ENCODE measurements at places on chromosomes 4 and X. TPM values are rescaled to one million over a fixed set of nuclear protein-coding genes. Genes with fewer than 3 reads are reported as not detected.

SPIN2A gene
- 3.5 TPM for polyA plus RNA-seq

TMEM144 gene
- 2.9 TPM for polyA plus RNA-seq

GRCh38 chrX:110167952-110168451 lies 149.9 kb downstream of the AMMECR1 start:
- no peak for DNase-seq

WAS gene
- polyA plus RNA-seq, result 2.7 TPM

DNA sequence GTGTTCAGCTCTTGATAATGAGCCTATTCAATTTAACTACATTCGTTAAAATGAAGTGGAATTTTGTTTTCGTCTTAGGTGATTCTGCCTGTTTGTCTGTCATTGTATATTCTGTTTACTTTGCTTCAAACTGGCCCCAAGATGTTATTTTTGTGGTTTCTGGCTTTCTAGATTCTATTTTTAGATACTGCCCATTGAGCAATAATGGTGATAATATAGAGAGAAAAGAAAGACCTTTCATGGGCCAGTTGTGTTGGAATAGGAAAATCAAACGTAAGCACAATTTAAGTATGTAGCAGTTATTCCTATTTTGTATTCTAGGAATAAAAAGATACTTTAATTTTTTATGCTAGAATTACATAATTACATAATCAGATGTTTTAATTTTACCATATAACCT lies 4.0 kb downstream of the CDKN2AIP start:
- no peak for DNase-seq

DNA sequence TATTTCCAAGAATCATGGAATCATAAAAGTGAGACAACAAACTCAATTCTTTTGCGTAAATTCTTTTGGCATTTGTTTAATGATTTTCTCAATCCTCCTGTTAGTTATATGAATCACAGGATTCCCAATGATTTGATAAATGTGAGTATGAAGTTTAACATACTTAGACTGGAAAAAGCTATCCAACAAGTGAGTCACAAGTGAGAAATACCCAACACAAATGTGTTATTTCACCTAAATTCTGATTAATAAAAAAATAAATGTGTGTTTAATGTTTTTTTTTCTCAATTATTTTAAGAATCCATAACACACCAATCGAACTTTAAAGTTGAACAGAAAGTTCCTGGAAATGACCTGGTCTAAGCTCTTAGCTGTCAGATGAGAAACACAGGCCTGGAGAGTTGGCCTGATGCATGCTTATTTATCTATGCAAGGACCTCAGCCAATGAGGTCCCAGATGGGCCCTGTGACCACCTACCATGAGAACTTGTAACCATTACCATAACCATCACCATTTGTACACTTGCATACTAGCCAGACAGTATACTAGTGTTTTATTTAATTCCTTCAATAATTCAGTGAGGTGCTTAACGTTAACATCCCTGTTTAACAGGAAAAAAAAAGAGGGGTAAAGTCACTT lies 386.7 kb downstream of the SPRY1 start:
- no peak for DNase-seq

EDA2R gene
- polyA plus RNA-seq, result 8.9 TPM

GRCh38 chr4:163694385-163694784 lies 199.9 kb downstream of the TMA16 start:
- no peak for DNase-seq

DNA sequence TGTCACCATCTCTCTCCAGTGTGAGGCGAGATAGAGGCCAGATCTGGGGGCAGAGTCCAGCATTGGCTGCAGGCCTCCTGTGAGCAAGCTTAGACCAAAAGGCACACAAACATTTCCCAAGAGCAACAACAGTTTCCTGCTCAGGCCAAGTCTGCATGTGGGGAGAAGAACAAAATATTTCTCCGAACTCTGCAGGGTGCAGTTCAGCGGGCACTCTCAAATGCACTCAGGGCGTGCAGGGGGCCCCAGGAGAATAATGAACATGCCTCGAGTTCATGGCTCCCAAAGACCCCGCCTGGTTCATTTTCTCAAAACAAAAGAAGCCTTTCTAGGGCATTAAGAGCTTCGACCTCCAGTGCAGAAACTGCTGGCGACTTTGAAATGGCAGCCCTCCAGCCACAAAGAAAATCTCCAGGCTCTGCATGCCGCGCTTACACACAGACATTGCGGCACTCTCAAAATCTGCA lies 57.8 kb upstream of the HELT start:
- DNase-seq, result no peak

- DNase-seq, result peak; percentile 39
These were observed 391.2 kb upstream of the ADGRL3 start for GRCh38 chr4:60808726-60809485.

DNA sequence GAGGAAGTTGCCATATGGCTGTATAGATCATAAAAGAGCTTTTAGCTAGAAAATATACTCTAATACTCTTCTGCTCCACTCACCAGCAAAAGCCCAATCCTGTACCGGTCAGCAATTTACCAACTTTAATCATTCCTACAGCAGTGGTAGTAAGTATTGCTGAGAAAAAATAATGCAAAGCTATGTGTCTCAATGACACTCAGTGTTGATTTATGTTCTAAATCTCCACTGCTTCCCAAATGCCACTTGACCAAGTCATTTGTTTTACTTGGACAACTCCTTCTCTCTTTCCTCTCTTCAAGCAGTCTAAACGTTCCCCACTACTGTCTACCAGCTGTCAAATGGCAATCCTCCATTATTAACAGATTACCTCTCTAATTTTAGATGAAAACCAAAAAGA lies 201.8 kb upstream of the GK2 start:
- DNase-seq, result no peak

- no peak for DNase-seq
These were observed 35.0 kb downstream of the LIMCH1 start for GRCh38 chr4:41572956-41573355.

OCRL gene
- 11.1 TPM for polyA plus RNA-seq
